ENCODE measurements at places on chromosomes 5 and 9. TPM values are rescaled to one million over a fixed set of nuclear protein-coding genes. Genes with fewer than 3 reads are reported as not detected.

- H3K27ac ChIP-seq = no peak overlapping the region
- H3K4me1 ChIP-seq = no peaks in the 10 kb centered on the region
- H3K4me3 ChIP-seq = no peak overlapping the region
- H3K27me3 ChIP-seq = no peaks in the 10 kb centered on the region
These were observed 80.2 kb upstream of the MIER3 start for GRCh38 chr5:57032151-57032551.

- no peaks in the 10 kb centered on the region for H3K27me3 ChIP-seq
- no peaks in the 10 kb centered on the region for H3K36me3 ChIP-seq
- H3K4me1 ChIP-seq = peaks cover 18% of the 10 kb centered on the region
- no peak overlapping the region for H3K4me3 ChIP-seq
These were observed 11.9 kb downstream of the VAV2 start for GRCh38 chr9:133979921-133980863.

DNA sequence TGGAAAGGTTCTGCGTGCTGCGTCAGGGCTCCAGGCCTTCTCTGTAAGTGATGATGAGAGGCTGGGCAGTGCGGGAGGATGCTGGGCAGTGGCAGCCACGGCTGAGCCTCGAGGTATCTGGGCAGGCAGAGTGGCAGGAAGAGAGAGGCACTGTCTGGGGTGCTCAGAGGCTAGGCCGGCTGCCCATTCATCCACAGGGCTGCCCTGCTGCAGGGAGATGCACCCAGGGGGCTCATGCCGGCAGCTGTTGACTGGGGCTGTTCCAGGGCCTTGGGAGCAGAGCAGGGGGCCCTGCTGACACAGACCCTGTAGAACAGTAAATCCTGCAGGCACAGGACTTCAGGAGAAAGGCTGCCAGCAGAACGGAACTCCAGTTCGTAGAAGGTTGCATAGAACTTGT, 88.8 kb downstream of the BOD1 start:
- H3K4me3 ChIP-seq = no peak overlapping the region
- DNase-seq = no peak
- H3K27ac ChIP-seq = no peak overlapping the region

DNA sequence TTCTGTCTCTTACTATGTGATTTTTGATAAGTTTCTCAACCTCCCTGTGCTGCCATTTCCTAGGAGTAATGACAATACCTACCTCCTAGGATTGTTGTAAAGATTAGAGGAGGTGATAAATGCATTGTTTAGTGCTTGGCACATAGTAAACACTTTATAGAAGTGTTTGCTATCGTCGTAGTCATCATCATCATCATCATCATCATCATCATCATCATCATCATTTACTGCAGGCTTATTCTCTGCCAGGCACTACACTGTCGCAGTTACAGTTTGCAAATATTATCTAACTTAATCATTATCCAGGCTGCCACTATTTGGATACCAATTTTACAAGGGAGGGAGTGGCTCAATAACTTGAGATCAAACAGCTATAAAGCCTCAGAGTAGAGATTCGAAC, 24.5 kb downstream of the SGCD start:
- no peaks in the 10 kb centered on the region for H3K36me3 ChIP-seq
- H3K27ac ChIP-seq = no peak overlapping the region
- H3K4me1 ChIP-seq = no peaks in the 10 kb centered on the region
- no peak for DNase-seq

DNA sequence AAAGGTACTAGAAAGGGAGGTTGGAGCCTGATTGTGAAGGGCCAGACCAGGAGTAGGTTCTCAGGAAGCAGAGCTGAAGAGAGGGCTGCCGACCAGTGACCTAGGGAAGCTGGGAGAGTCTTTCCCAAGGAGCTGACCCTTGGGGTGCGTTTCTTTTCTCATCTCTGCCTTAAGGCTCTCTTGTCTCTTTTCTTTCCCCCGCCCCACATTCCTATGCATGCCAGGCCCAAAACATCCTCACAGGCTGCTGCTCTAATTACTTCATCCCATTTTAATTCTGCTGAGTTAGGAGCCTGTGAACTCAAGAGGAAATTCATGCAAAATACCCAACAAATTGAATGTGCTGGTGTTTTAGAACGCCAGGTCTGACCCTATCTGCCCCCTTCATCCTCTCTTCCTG, 46.9 kb upstream of the HSPA9 start:
- H3K4me1 ChIP-seq = no peaks in the 10 kb centered on the region
- H3K36me3 ChIP-seq = no peaks in the 10 kb centered on the region
- DNase-seq = no peak

DNA sequence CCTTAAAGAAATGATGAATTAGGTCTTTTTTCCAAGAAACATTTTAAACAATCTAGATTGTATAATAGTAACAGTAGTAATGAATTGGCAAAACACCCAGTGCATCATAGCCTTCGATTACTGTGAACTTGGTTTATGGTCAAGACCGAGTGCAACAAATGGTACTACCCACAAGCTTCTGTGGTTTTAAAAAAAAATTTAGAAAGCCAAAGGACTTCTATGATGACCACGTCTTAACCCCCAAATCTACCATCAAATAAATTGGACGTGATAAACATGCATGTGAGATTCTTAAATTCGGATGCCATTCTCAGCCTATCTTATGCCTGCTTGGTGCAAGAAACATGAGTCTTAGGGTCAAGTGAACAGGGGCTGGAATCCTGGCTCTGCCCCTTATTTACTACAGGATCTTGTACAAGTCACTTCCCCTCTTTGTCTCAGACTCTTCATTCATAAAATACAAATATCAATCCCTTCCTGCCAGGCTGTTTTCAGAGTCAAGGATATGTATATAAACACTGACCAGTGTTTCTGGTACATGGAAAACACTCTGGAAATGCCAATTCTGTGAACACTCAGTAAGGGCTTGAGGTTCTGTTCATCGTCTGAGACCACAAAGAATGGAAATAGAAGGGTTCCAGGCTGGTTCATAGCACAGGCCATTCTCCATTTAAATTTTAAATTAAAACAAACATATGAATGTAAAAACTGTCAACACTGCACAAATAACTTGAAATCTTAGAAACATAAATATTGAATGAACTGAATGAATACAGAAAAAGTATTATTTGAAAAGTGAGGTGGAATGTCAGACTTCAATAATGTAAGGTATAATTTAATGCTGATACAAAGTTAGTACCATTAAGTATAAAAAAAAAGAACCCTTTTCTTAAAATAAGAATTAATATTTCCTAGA, 107.8 kb downstream of the NR6A1 start:
- H3K27me3 ChIP-seq = no peaks in the 10 kb centered on the region
- peaks cover 11% of the 10 kb centered on the region for H3K4me1 ChIP-seq
- no peak for DNase-seq
- H3K4me3 ChIP-seq = no peak overlapping the region
- no peaks in the 10 kb centered on the region for H3K36me3 ChIP-seq
- no peak overlapping the region for H3K27ac ChIP-seq

- peaks cover 3% of the 10 kb centered on the region for H3K36me3 ChIP-seq
- peak overlapping the region; percentile 67 for H3K4me3 ChIP-seq
- DNase-seq = no peak
- H3K27ac ChIP-seq = peak overlapping the region; percentile 92
These were observed 689 bp downstream of the CNTRL start for GRCh38 chr9:121075251-121076036.

DNA sequence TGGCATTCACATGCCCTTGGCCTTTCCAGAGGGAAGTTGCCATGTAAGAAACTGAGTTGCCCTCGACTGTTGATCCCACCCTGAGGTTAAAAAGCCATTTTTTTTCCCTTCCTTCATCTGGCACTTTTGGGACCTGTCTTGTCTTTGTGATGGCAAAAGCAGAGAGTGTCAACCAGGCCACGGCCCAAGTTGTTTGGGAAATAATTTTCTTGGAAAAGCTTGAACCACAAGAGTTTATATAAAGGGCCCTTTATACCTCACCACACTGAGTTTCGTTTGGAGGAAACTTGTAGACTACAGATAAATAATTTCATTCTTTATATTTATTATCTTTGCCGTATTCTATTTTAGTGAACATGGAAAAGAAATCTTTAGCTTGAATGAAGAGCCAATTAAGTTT, 34.3 kb downstream of the ACTBL2 start:
- H3K36me3 ChIP-seq = no peaks in the 10 kb centered on the region
- no peak overlapping the region for H3K27ac ChIP-seq
- DNase-seq = no peak
- no peaks in the 10 kb centered on the region for H3K4me1 ChIP-seq
- H3K4me3 ChIP-seq = no peak overlapping the region

GRCh38 chr5:998246-999031, 10.2 kb upstream of the NKD2 start:
- no peaks in the 10 kb centered on the region for H3K36me3 ChIP-seq
- H3K4me1 ChIP-seq = peaks cover 25% of the 10 kb centered on the region
- peak; percentile 61 for DNase-seq
- no peaks in the 10 kb centered on the region for H3K27me3 ChIP-seq

DNA sequence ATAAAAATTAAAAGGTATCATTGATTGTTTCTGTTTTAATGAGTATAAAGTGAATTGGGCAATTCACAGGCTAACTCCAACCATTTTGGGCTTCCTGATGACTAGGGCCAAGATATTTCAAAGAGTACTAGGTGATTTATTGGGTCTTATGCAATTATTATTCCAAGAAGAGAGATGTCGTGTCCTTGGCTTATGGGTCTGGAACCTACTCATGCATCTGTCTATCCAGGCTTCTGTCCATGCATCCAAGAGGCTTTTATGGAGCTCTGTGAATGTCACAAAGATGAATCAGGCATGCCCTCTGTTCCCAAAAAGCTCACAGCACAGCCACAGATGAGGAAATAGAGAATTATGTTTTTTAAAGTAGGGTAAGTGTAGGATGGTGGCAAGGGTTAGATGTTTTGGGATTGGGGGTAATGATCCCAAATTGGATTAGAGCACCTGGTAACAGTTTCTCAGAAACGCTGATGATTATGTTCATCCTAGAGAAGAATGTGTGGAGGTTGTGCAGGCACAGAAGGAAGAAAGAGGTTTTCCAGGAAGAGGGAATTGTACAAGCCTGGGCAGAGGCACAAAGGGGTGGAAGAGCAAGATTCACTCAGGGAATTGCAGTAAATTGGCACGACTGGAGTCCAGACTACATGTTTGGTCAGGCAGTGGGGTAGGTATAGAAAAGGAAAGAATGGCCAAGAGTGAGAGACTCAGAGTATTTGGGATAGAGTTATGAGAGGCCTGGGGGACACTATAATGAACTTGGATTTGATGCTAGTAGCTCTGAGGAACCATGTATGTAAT, 83.0 kb upstream of the TNC start:
- H3K36me3 ChIP-seq = no peaks in the 10 kb centered on the region
- no peak overlapping the region for H3K4me3 ChIP-seq
- no peaks in the 10 kb centered on the region for H3K27me3 ChIP-seq

DNA sequence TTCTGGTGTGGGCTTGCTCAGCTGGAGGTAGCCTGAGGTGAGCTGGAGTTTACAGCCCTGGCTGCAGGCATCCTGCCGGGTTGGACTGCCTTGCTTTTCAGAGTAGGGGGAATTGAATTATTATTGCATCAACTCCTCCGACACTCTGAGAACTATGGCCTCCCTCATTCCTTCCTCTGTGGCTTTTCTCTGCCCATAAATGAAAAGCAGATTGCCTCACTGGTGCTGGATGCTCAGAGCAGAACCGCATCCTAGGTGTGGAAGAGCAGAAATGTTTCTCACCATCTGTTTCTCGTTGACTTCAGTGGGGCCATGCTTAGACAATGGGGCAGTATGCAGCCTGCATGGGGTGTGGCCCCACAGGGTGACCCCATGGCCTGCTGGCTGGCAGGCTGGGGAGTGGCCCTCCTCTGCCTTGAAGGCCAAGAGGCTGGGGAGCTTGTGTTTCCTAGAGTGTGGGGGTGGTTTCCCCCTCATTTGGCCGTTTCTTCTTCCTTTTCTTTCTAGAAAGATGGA, 27.3 kb upstream of the TGFBI start:
- H3K4me3 ChIP-seq = no peak overlapping the region
- H3K4me1 ChIP-seq = peaks cover 5% of the 10 kb centered on the region
- no peak overlapping the region for H3K27ac ChIP-seq

GRCh38 chr5:140169410-140169809, 5.6 kb upstream of the CYSTM1 start:
- peaks cover 3% of the 10 kb centered on the region for H3K4me1 ChIP-seq
- no peaks in the 10 kb centered on the region for H3K27me3 ChIP-seq
- no peak overlapping the region for H3K4me3 ChIP-seq
- no peak for DNase-seq
- no peaks in the 10 kb centered on the region for H3K36me3 ChIP-seq

- H3K27ac ChIP-seq = no peak overlapping the region
- no peaks in the 10 kb centered on the region for H3K27me3 ChIP-seq
- DNase-seq = no peak
- H3K4me3 ChIP-seq = no peak overlapping the region
These were observed 147.5 kb downstream of the LURAP1L start for GRCh38 chr9:12922224-12922866.

DNA sequence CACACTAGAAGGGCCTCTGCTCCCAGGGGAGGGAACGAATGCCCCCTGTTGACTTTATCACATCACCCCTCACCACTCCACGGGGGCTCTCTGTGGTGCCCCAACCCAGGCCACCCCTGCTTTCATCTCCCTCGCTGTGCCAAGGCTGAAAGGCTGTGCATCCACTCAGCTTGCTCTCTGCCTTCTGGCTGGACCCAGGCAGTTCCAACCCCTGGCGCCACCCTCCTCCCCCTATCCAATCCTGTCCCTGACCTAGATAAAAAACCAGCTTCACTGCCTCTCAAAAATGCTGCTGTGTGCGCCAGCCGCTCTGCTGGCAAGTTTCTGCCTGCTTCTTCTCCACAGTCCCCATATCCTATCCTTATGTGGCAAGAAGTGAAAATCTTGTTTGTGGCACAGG, 22.4 kb upstream of the CORO2A start:
- DNase-seq = no peak
- H3K4me3 ChIP-seq = no peak overlapping the region
- peaks cover 19% of the 10 kb centered on the region for H3K36me3 ChIP-seq
- H3K27ac ChIP-seq = no peak overlapping the region
- H3K4me1 ChIP-seq = no peaks in the 10 kb centered on the region
- H3K27me3 ChIP-seq = no peaks in the 10 kb centered on the region

Gene C8G
- total RNA-seq = not detected

Gene TPPP
- total RNA-seq = 7.1 TPM
